ENCODE measurements at places on chromosomes 16 and 17.

- no peak for DNase-seq
Observed at GRCh38 chr17:43718544-43718943, 40.0 kb downstream of the SOST start.

GRCh38 chr17:72123530-72124437, 3.0 kb downstream of the SOX9 start:
- DNase-seq = no peak

GRCh38 chr16:78444-79150, 572 bp downstream of the MPG start:
- no peak for DNase-seq

DNA sequence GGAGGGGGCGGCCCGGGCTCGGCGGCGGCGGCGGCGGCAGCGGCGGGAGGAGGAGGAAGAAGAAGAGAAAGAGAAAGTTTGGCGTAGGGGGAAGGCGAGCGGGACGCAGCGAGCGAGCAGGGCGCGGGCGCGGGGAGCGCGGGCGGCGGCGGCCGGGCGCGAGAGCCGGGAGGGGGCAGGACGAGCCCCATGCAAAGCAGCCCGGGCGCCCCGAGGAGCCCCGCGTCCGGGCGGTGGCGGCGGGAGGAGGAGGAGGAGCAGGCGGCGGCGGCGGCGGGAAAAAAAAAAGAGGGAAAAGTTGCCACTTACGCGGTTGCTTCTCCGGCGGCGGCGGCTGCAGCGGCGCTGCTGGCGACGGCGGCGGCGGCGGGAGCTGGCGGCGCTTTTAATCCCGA, 10.3 kb upstream of the ZFHX3 start:
- no peak for DNase-seq

DNA sequence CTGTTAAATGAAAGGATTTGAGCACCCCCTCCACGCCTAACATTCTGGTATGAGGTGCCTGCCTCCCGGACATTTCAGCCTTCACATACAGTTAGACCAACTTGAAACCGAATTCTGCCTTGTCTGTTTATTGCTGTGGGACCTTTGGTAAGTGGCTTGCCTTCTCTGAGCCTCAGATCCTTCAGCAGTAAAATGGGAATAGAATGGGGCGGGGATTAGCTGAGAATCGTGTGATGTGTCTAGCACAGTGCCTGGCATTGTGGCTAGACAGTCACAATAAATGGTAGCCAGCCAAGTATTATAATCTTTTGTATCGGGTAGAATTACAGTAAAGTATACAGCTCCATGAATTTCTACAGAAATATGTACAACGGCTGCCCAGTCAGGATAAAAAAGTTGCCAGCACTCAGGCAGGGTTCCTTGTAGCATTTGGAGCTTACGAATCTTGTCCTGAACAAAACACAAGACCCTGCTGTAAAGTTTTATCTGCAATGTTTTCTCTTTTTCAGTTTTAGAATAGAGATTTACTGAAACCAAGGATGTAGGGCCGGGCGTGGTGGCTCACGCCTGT, 786 bp downstream of the TMC7 start:
- no peak for DNase-seq

GRCh38 chr16:9002042-9002441, 38.3 kb upstream of the USP7 start:
- DNase-seq = no peak

DNA sequence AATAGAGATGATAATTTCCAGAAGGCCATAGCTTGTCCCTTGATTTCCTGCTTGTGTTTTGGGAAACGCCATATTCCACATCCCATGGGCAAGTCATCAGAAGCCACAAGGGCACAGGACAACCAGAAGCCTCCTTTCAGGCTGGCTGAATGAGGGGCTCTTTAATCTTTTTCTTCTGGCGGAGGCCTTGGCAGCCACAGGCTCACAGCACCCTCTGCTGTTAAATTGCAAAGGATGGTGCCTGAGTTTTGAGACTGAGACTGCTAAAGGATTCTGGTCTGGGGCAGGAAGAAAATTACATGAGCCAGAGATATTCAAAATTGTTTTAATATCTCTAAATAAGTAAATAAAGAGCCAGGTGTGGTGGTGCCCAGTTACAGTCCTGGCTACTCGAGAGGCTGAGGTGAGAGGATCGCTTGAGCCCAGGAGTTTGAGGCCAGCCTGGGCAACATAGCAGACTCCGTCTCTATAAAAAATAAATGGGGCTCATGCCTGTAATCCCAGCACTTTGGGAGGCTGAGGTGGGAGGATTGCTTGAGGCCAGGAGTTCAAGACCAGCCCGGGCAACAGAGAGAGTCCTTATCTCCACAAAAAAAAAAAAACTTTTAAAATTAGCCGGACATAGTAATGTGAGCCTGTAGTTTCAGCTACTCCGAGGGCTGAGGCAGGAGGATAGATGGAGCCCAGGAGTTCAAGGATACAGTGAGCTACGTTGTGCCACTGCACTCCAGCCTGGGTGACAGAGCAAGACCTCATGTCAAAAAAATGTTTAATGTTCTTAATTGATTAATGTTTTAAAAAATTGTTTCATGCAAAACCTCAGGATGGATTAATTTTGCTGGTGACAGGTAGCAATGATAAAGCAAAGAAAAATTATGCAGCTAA, 26.3 kb downstream of the AARSD1 start:
- DNase-seq = no peak

DNA sequence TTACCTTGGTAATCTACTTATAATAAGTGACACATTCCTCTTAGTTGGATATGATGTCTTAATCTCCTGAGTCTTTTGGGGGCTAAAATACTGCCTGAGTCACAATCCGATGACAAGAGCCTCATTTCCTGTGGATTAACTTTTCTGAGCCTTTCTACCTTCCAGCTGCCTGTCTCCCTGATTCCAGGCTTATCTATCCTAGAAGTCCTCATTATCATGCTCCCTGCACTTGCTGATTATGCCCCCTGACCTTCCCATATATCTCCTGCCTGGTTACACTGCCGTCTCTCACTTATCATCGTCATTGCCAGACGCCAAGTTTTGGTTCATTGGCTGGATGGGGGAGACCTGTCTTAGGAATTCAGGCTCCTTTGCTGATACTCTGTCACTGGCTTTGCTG, 727.4 kb upstream of the CA10 start:
- no peak for DNase-seq

DNA sequence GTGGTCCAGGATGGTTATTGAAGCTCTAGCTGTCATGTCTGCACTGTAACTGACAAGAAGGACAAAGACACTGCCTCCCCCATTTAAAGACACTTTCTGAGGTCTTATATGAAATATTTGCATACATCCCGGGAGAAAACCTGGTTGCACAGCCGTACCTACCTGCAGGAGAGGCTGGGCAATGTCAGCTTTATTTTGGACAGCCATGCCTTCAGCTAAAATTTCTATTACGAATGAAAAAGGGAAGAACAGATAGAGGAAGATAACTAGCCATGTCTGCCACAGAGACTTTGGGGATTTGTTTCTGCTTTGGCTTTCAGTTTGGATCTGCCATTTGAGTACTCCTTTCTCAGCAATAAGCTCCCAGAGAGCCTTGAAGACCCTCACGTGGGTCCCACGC, 19.0 kb downstream of the SLC7A6 start:
- no peak for DNase-seq

- no peak for DNase-seq
Observed at GRCh38 chr17:80796430-80796861, 195.2 kb upstream of the CHMP6 start.
